ENCODE measurements at places on chromosomes 2 and 18.

GRCh38 chr2:216017365-216017764, 4.0 kb upstream of the MREG start:
- no peak for DNase-seq

DNA sequence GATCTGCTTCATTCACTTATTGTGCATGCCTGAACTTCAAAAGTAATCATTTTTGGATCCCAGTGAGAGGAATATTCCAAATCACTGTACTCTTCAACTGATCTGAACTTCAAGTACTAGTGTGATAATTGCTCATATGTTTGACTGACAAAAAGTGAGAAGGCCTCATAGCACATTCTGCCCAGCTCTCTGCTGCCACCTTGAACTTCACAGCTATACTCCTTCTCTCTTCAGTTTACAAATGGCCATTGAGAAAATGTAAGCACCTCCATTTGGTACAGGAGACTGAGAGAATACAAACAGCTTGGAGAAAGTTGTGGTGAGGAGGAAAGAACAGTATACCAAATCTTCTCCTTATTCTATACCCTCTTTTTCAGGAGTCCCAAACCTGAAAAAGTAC, 946.0 kb upstream of the CHAC2 start:
- DNase-seq = peak; percentile 6

DNA sequence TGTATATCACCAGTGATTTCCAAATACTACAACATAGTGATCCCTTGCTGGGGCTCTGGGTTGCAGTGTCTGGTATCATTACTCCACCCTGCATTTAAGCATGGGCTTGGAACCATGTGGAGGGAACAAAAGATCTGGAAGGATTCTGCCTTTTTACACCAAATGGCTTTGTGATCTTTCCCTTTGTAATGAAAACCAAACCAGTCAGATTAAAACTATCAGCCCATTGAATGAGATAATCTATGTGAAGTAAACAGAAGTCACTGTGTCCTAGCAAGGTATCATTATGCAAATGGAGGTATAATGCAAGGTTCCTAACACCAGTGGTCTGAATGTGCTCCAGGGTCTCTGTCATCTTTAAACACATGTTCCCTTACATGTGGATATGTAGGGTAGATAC, 474.7 kb upstream of the TNP1 start:
- DNase-seq = no peak

DNA sequence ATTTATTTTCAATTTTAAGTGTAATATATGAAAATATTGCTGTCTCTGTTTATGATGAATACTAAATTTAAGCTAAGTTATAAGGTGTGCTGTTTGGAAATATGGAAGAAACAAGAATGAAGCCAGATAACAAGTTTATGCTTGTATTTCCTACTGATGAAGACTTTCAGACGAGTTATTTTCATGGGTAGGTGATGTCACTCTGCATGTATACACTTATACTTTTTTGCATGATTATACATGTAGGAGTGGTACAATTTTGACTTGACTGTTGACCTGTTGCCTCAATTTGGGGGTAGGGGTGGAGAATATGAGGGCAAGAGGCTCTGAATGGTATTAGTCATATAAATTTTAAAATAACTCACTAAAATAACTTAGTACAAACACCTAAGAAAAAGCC, 133.7 kb downstream of the HAUS1 start:
- no peak for DNase-seq

- DNase-seq = no peak
These were observed 18.1 kb upstream of the SNTG2 start for GRCh38 chr2:932320-933115.

- DNase-seq = no peak
These were observed at the start of gene FEV for GRCh38 chr2:218985021-218985324. TSS of gene FEV (minus strand) at chr2:218985184. CDS start at chr2:218985075, 109 bp downstream.

DNA sequence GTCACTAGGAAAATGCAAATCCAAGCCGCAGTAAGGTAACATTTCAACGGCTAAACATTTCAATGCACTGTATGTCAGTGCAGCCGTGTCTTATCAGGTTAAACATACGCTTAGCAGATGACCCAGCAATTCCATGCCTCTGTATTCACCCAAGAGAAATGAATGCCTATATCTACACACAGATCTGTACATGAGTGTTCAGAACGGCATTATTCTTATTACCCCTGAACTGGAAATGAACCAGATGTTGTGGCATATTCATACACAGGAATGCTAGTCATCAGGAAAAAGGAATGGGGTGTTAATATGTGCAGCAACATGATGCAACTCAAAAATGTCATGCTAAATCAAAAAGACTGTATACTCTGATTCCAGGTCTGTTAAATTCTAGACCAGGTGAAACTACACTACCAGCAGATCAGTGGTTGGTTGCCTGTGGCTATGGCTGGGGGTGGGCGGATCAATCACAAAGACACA, 80.4 kb upstream of the RPL31 start:
- no peak for DNase-seq

DNA sequence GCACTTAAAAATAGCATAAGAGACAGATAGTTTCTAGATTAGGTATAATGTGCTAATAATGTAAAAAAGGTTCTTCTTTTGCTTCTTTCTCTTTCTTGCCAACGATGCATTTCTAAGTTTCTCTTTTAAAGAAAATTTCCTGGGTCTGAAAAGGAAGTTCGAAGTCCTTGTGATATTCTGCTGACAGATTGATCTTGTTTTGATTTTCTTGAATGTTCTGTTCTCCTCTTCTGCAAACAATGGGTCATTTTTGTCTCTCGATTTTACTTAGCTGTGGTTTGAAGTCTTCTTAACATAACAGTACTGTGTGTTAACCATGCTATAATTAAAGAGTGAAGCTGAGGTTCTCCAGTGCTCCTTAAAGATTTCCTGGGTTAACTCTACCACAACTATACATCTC, 61.1 kb upstream of the ACYP2 start:
- no peak for DNase-seq

GRCh38 chr2:67733517-67733916, 329.3 kb downstream of the C1D start:
- no peak for DNase-seq

- DNase-seq = no peak
These were observed 144.2 kb downstream of the RTP5 start for GRCh38 chr2:242013771-242014170.

DNA sequence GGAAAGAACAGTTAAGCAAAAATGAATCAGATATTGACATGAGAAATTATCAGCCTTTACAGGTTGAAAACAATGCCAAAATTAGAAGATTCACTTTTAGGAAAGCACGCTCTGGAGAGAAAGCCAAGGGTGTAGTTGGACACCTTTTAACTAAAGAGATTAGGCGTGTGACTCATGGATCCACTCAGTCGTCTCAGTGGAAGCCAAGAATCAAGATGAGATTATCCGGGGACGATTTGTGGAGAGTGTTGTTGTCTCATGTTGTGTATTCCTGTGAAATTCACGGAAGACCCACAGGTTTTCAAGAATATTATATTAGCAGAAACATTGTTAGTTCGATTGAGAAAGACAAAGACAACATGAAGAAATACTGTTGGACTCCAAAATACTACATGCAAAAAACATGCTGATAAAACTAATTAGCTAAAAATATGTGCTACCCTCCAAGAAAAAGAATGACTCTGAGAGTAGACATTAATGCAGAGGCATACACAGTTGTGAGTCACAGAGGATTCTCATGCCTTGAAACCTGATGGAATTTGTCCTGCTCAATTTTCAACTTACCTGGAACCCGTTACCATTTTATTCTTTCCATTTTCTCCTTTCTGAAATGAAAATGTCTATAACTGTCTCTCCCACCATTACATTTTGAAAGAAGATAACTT, 192.1 kb upstream of the RND3 start:
- no peak for DNase-seq

GRCh38 chr2:68302281-68302875, 17.4 kb downstream of the CNRIP1 start:
- DNase-seq = no peak

GRCh38 chr2:238242731-238243495, 3.1 kb upstream of the HES6 start:
- DNase-seq = no peak

DNA sequence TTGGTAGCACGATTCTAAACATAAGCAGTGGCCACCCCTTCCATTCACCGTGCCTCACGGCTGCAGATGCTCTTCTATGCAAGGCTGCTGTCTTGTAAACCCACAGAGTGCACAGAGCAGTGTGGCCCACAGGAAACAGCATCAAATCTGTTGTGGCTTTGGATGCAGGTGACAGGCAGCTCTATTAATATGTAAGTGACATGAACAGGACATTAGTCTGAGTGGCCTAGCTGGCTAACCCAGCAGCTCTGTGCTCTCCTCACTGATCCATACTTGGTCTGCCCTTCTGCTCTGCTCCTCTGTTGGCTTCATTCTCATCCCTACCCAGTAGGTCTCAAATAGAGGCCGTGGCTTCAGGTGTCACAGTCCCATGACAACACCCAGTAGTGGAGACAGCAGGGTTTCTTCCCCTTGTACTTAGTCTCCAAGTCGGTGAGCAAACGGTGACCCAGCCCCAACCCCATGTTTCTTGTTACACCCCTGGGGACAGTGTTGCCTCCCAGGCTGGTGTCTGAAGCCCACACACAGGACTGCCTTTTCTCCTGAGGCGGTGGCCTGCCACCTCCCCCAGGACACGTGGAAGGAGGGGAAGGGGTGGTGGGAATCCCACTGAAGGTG, 5.8 kb downstream of the SH3RF3 start:
- DNase-seq = no peak

DNA sequence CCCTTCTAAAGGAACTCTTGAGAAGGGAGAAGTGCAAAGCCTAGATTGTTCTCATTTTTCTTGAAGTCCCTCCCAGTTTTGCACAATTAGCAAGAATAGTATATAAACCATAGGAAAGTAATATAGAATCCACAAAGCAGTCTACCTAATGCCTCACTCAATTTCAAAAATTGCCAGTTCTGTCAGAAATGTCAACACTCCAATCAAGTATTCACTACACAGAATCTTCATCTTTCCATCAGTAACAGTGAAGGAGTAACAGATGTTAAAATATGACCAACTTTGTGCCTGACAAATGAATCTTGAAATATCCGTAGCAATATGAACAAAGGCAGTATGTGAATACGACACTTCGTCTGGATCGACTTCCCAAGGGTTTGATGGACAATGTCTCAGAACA, 56.3 kb downstream of the RBMS1 start:
- DNase-seq = no peak

GRCh38 chr2:152309352-152310214, 25.4 kb upstream of the FMNL2 start:
- no peak for DNase-seq

DNA sequence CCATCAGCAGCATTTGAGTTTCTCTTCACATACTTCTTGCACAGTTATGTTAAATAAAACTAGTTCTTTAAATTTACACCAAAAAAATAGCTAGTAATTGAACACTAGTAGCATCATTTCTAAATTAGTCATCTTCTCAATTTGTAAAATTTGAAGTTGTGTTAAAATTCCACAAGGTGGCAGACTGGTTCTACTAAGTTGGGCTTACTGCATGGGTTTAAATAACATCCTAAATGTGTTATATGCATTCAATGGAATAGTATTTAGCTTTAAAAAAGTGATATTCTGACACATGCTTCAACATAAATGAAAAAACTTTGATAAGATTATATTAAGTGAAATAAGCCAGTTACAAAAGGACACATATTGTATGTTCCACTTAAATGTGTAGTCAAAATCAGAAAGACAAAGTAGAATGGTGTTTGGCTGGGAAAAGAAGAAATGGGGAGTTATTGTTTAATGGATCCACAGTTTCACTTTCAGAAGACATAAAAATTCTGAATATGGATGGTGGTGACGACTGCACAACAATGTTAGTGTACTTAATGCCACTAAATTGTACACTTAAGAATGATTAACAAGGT, 28.7 kb upstream of the RPRD1A start:
- DNase-seq = no peak

GRCh38 chr2:2867397-2867979, 510.1 kb downstream of the EIPR1 start:
- no peak for DNase-seq

- no peak for DNase-seq
These were observed 107.0 kb downstream of the GALNT14 start for GRCh38 chr2:31031132-31031706.

GRCh38 chr2:240423788-240424191, 11.7 kb upstream of the GPC1 start:
- DNase-seq = no peak

DNA sequence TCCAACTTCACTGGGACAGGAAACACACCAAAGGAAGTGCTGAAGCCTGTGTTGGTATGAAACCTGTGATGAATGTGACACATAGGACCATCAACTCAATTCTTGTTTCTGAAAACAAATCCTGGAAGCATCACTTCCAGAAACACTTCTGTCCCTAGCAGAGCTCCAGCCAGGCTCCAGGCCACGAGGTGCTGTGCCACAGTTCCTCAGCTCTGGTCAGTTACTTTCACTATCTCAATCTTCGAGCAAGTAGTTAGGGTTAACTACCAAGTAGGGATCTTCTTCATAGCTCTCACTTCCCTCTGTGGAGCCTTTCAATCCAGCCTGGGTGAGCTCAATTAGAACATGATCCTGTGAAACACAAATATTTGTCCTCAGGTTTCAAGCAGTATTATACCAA, 3.6 kb upstream of the LCT start:
- no peak for DNase-seq

GRCh38 chr2:129799036-129799958, 180.2 kb upstream of the RAB6C start:
- no peak for DNase-seq

- DNase-seq = no peak
These were observed 164.5 kb upstream of the ALPP start for GRCh38 chr2:232214053-232214452.

DNA sequence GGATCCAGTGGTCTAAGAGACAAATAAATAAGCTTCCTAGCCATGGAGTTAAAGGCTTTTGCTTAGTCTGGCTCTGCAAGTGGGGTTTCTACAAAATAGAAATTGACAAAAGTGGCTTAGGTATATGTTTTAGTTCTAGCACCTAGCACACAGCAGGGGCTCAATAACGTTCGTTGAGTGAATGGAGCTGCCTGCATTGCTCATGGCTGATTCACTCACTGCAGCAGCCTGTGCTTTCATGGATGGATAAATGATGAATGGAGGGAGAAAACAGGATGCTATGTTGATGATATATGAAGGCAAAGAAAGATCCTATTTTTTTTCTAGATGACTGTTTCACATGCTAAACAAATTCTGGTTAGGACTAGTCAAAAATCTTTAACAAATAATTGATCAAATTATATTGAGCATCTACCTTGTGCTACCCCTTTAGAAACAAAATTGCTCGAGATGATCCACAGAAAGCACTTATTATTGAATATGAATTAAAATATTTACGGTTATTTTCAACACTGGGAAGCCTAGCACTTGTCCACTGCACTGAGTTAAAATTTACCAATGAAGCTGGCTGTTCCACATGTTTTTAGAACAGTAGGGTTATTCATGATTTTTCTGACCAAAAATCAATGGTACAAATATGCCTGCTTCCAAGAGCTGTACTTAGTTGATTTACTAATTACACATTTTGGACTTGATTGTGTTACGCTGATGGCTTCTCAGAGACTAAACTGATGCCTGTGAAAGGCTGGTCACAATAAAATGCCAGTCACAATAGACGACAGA, 39.6 kb downstream of the HDHD2 start:
- DNase-seq = no peak

GRCh38 chr18:11909591-11910026, 1.5 kb upstream of the MPPE1 start:
- no peak for DNase-seq

GRCh38 chr2:29479401-29479800, 364.2 kb downstream of the CLIP4 start:
- DNase-seq = no peak

Measured in T-helper 2 cell (primary cell).